ENCODE measurements at places on chromosomes 12 and 14. TPM values are rescaled to one million over a fixed set of nuclear protein-coding genes. Genes with fewer than 3 reads are reported as not detected.

- H3K4me3 ChIP-seq, result no peak overlapping the region
- H3K36me3 ChIP-seq, result no peaks in the 10 kb centered on the region
- DNase-seq, result peak; percentile 15
- no peak overlapping the region for H3K27ac ChIP-seq
- H3K27me3 ChIP-seq, result no peaks in the 10 kb centered on the region
Measured at GRCh38 chr14:32657081-32657480, 281.6 kb upstream of the NPAS3 start.

DNA sequence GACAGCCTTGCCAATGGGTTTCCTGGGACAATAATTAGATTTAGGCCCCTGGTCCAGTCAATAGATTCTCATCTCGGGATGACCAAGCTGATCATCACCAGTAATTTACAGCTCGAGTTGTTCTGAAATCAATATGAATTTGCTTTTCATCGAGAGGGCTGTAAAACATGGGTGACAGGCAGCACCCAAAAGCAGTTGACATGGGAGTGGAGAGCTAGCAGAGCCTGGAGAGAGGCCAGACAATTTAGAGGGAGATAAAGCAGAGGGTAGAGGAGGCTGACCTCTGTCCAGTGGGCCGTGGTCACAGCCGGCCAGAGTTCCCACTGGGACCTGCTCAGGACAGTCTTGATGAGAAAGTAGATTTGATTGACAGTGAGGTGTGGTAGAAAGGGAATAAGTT, 157.3 kb downstream of the ASCL4 start:
- H3K36me3 ChIP-seq, result no peaks in the 10 kb centered on the region
- no peak overlapping the region for H3K27ac ChIP-seq
- H3K4me3 ChIP-seq, result no peak overlapping the region
- H3K27me3 ChIP-seq, result no peaks in the 10 kb centered on the region
- no peak for DNase-seq
- no peaks in the 10 kb centered on the region for H3K4me1 ChIP-seq

DNA sequence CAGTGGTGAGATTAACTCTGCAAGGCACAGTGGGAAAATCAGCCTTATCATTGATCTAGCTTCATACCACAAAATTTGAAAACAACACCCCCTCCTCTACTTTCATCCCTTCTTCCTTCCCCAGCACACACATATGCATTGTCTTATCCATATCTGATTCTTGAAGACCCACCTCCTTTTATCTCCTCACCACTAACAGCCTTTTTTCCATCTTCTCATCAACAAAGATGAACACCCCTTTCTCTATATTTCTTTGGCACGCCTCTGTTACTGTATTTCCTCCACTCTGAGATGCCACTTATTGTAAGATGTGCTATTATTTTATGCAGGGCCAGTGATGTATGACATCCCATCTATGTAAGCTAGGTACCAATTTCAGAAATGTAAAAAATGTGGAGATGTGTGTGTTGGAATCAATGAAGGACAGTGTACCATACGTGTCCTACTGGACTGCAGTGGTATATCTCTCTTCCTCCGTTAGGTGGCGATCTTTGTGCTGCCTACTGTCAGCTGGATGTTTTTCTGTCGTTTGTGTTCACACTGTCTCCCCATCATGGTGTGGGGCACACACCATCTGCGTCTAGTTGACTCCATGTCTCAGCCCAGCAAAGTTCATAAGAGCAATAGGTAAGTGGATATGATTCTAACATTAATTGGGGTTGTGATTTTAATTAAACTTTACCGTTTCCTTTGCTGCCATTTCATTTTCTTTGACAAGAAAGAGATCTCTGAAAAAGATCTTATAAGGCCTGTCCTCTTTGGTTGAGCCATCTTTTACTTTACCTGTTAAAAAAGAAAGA, 24.0 kb downstream of the CCDC38 start:
- peaks cover 8% of the 10 kb centered on the region for H3K4me1 ChIP-seq
- H3K4me3 ChIP-seq, result no peak overlapping the region
- H3K36me3 ChIP-seq, result no peaks in the 10 kb centered on the region
- peak; percentile 71 for DNase-seq

GRCh38 chr14:68295316-68295816, 475.8 kb downstream of the RAD51B start:
- peak overlapping the region; percentile 75 for H3K27ac ChIP-seq
- no peak overlapping the region for H3K4me3 ChIP-seq
- peak; percentile 98 for DNase-seq
- H3K27me3 ChIP-seq, result no peaks in the 10 kb centered on the region
- H3K36me3 ChIP-seq, result no peaks in the 10 kb centered on the region
- peaks cover 74% of the 10 kb centered on the region for H3K4me1 ChIP-seq

DNA sequence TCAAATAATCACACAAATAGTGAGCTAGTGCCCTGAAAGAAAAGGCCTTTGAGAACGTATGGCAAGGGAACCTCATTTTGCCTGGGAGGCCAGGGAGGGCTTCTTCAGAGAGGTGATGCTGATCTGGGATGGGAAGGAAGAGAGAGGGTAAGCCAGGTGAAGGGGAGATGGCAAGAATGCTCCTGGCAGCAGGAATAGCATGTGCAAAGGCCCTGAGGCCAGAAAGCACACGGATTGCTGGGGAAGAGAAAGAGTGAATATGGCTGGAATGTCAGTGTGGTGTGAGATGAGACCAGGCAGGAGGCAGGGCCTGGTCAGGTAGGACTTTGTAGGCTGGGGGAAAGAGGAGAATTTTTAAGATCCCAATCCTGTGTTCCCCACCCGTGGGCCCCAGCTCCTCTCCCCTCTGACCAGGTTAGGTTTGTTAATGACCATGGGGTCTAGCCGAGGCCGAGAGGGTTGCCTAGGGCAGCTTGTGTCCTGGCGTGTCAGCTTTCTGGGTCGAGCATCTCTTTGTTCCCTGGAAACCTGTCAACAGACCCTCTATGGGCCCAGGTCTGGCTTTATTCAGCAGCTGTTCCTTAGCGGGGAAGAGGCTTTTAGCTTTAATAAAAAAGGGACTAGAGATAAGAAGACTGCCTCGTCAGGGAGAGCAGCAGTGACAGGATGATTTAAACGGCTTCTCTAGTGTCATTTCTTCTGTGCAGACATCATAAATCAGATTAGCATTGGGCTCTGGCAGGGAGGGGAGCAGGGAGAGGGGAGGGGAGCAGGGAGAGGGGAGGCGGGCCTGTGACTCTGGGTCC, 123.4 kb downstream of the ADCK1 start:
- H3K36me3 ChIP-seq, result no peaks in the 10 kb centered on the region
- H3K4me3 ChIP-seq, result no peak overlapping the region
- peaks cover 10% of the 10 kb centered on the region for H3K4me1 ChIP-seq
- H3K27ac ChIP-seq, result no peak overlapping the region

DNA sequence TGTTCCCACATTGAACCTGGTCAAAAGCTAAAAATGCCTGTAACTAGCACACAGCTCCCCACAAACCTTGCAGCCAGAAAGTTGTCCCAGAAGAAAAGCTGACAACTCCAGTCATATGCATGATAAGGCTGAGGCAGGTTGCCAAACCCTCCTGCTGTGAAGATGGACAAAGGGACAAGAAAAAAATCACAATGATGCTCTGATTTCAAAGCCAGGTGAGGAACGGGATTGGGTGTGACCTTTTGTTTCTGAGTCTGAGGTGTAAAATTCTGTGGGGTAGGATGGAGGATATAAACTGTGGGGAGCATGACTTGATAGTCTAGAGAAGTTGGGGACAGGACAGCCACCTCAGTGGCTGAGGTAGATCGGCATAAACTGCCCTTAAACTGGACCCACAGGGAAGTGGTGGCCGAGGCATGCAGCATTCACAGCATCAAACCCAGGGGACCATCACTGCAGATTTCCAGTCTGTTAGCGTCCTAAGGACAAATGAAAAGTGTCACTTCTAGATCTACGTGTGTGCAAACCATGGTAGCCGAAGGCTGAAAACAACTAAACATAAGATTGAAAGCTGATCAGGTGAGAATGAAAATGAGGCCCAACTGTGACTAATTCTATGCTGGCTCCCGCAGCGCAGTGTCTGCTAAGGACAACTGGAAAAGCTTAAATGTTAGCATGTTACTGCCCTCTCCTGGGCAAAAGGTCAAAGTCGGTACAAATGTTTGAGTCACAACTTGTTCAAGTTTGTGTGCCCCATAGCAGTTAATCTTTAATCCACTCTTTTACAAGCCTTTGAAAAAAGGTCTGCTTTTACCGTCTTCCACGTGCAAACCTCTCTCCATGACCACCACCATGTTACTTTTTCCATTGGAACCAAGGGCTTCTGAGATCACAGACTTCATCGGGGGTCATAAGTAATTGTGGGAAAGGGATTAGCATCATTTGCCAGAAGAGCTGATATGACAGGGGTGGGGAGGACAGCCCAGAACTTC, 39.8 kb downstream of the GRIN2B start:
- no peaks in the 10 kb centered on the region for H3K27me3 ChIP-seq
- H3K36me3 ChIP-seq, result no peaks in the 10 kb centered on the region
- peak; percentile 76 for DNase-seq
- H3K4me1 ChIP-seq, result peaks cover 10% of the 10 kb centered on the region
- no peak overlapping the region for H3K4me3 ChIP-seq
- H3K27ac ChIP-seq, result no peak overlapping the region

DNA sequence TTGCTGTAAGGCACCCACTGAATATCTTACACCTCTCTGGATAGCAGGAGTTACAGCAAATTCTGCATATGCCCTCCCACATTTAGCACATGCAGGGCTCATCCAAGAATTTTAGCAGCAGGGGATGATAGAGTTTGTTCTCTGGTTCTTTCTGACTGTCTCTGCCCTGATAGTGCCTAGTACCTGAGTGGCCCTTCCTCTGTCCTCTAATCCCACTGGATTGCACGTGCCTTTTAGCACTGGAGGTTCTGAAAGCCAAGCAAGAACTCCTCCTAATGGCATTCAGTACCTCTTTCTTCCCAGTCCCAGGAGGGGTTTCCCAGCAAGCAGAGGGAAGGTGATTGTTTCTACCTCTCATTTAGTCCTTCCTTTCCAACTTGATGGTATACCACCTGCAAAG, 406.4 kb downstream of the ZFP36L1 start:
- peaks cover 23% of the 10 kb centered on the region for H3K4me1 ChIP-seq
- H3K4me3 ChIP-seq, result no peak overlapping the region
- no peak for DNase-seq
- H3K36me3 ChIP-seq, result no peaks in the 10 kb centered on the region

- no peaks in the 10 kb centered on the region for H3K4me1 ChIP-seq
- no peak overlapping the region for H3K4me3 ChIP-seq
- H3K36me3 ChIP-seq, result no peaks in the 10 kb centered on the region
- no peaks in the 10 kb centered on the region for H3K27me3 ChIP-seq
- no peak overlapping the region for H3K27ac ChIP-seq
Measured at GRCh38 chr12:42010257-42010656, 134.4 kb downstream of the GXYLT1 start.

- H3K4me3 ChIP-seq, result no peak overlapping the region
- no peaks in the 10 kb centered on the region for H3K4me1 ChIP-seq
- no peaks in the 10 kb centered on the region for H3K36me3 ChIP-seq
- H3K27me3 ChIP-seq, result peaks cover 4% of the 10 kb centered on the region
- no peak for DNase-seq
Measured at GRCh38 chr12:7282844-7283243, 21.0 kb upstream of the ACSM4 start.

DNA sequence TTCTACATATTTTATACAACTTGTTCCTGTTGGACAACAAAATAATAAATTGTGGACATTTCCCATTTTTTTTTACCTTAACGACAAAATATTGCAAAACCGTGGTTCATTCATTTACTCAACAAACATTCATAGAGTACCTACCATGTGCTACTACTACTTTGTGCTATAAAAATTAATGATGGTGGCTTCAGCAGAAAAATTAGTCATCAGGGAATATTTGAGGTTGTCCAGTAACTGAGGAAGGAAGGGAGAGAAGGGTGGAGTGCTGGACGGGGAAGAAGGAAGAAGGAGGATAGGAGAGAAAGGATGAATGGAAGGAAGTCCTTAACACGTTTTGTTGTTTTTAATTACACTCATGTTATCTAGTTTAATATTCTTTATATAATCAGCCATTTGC, 53.7 kb downstream of the PPFIBP1 start:
- no peaks in the 10 kb centered on the region for H3K36me3 ChIP-seq
- H3K27ac ChIP-seq, result no peak overlapping the region
- DNase-seq, result no peak
- H3K27me3 ChIP-seq, result no peaks in the 10 kb centered on the region
- peaks cover under 1% of the 10 kb centered on the region for H3K4me1 ChIP-seq

- H3K4me1 ChIP-seq, result peaks cover 53% of the 10 kb centered on the region
- no peaks in the 10 kb centered on the region for H3K27me3 ChIP-seq
- H3K4me3 ChIP-seq, result no peak overlapping the region
- DNase-seq, result peak; percentile 42
Measured at GRCh38 chr12:11706509-11707379, 57.3 kb downstream of the ETV6 start.

The PKP2 gene
- total RNA-seq, result 27.5 TPM

The ENDOU gene
- total RNA-seq, result not detected

The UNC79 gene
- not detected for total RNA-seq
